ENCODE measurements at places on chromosomes 7 and 10.

- no peak for DNase-seq
Measured at GRCh38 chr10:5413012-5413938, 918 bp downstream of the NET1 start.

- no peak for DNase-seq
Measured at GRCh38 chr7:34073676-34074075, 168.3 kb downstream of the BMPER start.

- DNase-seq: no peak
Measured at GRCh38 chr7:128153436-128153835, 87.6 kb upstream of the LEP start.

DNA sequence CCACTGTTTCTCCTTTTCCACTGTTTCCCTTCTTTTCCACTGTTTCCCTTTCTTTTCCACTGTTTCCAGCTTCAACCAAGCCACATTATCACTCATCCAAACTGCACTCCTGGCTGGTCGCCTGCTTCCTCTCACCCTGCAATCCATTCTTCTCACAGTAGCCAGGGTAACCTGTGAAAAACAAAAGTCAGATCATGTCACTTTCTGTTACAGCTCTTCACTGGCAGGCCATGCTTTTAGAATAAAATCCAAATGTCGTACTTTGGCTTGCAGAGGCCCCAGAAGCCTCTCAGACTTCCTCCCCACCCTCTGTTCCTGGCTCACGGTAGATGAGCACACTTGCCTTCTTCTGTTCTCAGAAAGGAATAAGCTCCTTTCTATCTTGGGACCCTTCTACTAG, 33.9 kb downstream of the STARD3NL start:
- DNase-seq: no peak

GRCh38 chr7:51344406-51345138, 28.0 kb upstream of the COBL start:
- no peak for DNase-seq
